ENCODE measurements at places on chromosomes 13 and 19.

DNA sequence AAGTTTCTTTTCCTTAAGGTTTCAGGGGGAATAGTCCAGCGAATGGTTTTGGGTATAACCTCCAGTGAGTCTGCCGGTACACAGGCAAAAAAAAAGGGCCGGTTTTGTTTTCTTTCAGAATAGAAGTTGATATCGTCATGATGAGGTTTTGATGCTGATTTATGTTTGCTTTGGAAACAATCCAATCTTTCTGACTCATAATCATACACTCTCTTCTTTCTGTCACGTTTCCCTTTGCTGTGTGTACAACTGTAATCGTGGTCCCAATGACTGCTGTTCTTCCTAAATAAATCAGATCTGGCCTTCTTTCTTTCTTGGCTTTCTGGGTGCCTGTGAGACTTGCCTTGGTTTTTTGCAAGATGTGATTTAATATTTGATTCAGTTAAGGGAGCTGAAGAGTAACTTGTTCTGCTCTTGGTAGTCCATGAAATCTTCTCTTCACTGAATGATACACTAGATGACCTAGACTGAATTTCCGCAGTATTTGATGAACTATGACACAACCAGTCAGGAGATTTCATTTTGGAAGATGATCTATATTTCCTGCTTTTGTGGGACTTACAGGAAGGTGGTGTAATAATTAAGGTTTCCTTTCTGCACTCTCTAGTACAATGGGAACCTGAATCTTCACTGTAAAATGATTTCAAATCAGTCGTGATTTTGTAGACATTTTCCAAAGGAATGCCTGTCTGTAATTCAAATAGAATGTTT is 34.9 kb upstream of the METTL21C start:
- no peak for DNase-seq

DNA sequence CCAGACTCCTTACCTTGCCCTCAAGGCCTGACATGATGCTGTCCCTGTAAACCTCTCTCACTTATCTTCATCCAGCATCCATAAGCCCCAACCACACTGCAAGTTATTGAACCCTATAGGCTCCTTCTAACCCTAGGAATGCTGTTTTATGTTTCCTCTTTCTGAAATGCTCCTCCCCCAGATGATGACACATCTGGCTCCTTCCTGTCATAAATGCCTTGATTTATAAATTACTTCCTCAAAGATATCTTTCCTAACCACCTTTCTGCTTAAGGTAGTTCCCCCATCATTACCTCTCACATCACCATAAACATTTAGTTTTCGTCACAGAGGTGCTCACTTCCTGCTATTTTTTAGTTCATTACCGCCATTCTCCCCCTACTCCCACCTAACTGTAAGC is 12.3 kb downstream of the RUBCNL start:
- DNase-seq, result no peak

DNA sequence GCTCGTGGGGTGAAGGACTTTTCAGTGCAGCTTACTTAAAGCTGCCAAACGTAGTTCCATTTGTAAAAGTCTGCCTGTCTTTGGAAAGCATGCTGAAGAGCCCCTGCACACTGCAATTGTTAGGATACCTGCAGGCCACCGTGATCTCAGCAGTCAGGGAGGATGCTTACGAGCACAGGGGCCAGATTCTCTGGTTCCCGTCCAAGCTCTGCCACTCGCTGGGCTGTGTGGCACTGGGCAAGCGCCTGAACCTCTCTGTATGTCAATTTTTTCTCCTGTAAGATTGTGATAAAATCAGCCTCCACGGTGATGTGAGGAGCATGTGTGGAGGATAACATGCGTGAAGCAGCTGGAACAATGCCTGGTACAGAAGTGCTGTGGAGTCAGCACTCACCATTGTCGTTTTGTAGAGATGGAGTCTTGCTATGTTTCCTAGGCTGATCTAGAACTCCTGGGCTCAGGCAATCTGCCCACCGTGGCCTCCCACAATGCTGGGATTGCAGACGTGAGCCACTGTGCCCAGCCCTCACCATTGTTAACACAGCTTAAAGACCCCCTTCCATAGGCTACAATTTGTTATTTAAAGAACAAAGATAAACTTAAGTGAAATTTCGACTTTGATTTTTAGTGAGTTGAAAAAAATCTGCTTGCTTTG is 3.5 kb downstream of the ADPRHL1 start:
- DNase-seq, result no peak

DNA sequence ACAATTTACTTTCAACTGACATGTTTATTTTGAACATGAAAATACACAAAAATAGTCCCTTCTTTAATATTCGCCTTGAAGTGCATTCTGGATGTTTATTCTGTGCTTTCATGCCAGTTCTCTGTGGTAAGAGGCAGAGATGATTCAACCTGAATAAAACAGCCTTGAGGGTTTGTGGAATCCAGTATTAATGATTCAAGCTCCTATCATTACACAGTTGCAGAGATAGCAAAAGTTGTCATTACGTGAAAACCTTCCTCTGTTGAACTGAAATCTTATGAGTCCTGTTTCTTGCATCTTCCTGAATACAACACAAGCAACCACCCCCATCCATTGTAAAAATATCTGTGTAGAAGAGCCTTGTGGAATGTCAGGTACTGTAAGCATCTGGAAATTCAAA is 142.3 kb upstream of the HTR2A start:
- no peak for DNase-seq

DNA sequence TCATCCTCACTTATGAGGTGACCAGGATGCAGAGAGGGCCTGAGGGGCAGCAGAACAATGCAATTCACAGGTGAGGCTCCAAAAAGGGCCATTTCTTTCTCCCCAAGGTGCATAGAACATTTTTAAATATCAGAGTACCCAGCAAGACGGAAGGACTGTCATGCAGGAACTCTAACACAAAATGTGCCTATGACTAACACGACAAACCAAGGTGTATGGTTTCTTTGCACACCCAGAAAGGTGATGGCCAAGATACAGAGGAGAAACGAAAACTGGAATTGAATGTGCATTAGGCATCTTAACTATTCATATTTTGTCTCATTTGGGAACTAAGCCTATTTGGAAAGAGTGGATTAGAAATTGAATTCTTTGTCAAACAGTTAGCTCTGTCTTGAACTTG is 29.9 kb downstream of the SHISA2 start:
- no peak for DNase-seq

DNA sequence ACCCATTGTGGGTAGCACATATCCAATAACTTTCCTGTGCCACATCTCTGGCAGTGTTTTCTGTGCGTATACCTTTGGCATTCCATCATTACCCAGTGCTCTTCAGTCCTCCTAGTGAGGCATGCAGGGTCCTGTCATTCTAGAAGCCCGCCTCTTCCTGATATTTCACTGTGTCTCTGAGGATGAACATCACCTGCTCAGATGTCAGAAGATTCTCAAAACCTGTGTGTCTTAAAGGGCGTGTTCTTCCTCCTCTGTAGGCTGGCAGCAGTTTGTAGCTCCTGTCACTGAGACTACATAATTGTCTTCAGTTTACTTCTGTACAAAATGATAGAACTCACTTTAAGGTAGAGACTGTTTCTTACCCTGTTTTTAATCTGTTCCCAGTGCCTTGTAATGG is 56.9 kb upstream of the TEX29 start:
- no peak for DNase-seq

DNA sequence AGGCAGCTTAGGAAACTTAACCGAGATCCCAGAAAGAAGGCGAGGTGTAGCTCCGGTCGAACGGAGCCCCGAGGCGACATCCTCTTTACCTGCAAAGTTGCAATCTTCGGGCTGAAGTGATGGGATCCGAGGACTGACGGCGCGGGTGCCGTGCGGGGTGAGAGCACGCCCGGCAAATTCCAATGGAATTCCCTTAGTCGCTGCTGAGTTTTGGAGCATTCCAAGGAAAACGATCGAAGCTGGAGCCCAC is 141 bp downstream of the TRPC4 start:
- no peak for DNase-seq

DNA sequence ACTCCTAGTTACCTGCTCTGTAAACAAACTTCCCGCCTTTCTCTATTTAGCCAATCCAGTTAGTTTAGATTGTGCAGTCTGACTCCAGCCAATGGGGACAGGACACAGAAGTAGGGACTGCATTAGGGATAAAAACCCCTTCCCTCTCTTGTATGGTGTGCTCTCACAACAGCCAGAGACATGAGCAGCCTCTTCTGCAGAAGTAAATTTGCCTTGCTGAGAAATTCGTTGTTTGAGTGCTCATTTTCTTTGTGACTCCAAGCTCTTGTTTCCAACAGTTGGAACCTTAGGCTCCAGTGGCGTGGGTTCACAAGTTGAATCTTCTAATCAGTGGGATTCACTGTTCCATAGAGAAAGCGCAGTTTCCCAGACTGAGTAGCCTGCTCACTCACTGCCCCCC is 66.1 kb downstream of the ZNF93 start:
- no peak for DNase-seq

DNA sequence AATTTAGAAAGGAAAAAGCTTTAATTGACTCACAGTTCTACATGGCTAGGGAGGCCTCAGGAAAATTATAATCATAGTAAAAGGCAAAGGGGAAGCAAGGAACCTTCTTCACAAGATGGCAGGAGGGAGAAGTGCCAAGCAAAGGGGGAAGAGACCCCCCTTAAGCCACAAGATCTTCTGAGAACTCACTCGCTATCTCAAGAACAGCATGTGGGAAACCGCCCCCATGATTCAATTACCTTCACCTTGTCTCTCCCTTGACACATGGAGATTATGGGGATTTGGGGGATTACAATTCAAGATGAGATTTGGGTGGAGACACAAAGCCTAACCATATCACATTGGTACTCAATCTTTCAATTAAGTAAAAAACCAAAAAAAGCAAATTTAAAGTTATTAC is 1778.7 kb upstream of the MIR17HG start:
- DNase-seq, result peak; percentile 87

DNA sequence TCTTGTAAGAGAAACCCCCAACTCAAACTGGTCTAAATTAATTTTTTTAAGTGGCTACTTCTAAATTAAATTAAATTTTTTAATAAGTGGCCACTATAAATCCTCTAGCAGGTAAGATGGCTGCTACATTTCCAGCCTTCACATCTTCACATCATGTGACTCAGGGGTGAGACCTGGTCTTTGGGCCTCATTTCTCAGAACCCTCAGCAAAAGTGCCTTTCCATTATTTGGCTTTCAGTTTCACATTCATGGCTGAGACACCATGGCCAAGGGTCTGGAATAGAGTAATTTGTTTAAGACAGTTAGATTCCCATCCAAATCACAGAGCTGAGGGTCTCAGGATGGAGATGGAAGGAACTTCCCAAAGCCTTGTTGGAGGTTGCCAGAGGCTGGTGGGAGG is 47.5 kb downstream of the DCT start:
- DNase-seq, result no peak

DNA sequence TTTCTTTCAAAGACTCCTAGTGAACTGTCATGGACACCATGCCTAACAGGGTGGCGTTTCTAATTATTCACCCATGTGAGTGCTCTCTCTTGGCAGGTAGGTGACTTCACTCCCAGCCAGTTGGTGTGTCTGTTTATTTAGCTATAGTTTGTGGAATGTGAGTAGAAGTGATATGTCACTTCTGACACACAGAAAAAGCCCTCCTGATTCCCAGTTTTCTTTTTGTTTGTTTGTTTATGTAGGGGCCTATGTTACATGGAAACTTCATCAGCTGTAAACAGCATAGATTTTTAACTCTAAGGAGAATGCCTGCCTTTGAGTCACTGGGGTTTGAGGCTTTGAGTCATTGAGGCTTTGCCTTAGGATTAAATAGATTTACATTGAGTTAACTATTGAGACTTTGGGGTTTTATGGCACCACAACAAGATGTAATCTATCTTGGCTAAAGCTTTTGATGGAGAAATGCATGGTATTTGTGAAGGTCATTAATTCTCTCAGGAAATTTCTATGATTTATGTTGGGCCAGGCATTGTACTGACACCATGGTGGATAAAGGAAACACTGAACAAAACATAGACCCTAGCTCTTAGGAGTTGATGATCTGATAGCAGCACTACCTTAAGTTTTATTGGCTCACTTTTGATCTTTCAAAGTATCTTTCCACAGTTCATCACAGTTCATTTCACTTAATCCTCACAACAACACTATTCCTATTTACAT is 45.3 kb downstream of the UFM1 start:
- no peak for DNase-seq

- DNase-seq, result peak; percentile 58
Measured at GRCh38 chr19:823565-824121, 1.9 kb upstream of the PLPPR3 start.

- no peak for DNase-seq
Measured at GRCh38 chr13:46698910-46699460, 98.0 kb downstream of the ESD start.
